Stimulated activated naive CD4-positive, alpha-beta T cell treated with Interleukin-2 at 50 U/mL for 16 hours (primary cell): ENCODE measurements at places on chromosomes 1 and 21.

- no peak for DNase-seq
Observed at GRCh38 chr21:16124378-16125138, 394.8 kb downstream of the USP25 start.

- no peak for DNase-seq
Observed at GRCh38 chr1:149995927-149996326, 14.6 kb downstream of the OTUD7B start.

- DNase-seq, result no peak
Observed at GRCh38 chr1:222136869-222137268, 395.0 kb upstream of the DUSP10 start.

DNA sequence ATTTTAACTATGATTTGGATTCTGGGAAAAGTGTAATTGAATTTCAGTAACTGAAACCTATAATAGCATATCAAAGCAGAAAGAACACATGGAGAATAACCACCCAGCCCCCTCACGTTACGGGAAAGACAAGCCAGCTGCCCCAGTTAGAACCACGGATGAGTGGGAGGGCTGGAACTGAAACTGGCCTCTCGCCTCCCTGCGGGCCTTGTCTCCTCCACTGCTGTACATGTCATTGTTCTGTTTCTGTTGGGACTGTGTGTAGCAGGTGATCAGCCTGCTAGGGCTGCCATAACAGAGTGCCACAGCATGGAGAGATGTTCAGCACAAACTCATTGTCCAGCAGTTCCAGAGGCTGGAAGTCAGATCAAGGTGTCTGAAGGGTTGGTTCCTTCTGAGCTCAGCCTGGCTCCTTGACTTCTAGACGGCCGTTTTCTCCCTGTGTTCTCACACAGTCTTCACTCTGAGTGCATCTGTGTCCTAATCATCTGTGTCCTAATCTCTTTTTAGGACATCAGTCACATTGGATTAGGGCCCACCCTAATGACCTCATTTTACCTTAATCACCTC, 52.4 kb downstream of the MAP3K21 start:
- no peak for DNase-seq

GRCh38 chr1:163168053-163168452, 34.7 kb downstream of the RGS5 start:
- no peak for DNase-seq

DNA sequence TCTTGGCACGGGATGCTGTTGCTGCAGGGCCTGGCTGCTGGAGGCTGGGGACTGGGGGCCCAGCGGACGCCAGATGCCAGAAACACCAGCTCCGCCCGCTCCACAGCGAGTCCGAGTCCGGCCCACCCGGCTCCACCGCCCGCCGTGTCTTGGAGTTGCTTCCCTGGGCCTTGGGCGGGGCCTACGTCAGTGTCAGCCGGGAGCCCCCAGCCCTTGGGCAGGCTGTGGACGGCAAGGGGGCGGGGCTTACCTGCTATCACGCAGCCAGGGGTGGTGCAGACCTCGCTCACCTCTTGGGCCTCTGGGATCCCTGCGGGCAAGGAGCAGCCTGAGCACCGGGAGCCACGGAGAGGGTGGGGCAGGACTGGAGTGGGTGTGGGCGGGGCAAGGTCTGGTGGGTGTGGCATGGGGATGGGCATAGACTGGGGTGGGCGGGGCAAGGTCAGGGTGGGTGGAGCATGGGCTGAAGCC, 21.8 kb downstream of the MMEL1 start:
- DNase-seq, result no peak

DNA sequence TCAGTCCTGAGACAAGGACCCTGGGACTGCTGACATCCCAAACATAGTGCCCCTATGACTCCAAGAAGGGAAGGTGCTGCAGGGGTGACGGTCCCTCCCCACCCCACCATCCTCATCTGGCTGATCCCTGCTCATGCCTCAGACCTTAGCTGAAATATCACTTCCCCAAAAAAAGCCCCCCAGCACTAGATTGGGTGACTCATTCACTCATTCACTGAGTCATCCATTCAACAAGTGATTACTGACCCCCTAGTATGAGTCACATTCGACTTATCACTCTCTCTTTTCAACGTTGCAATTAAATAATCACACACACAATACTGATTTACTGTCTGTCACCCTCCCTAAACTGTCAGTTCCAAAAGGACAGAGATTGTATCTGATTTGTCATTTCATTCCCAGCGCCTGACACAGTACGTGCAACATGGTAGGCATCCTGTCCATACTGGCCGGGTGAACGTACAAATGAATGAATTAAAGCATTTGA, 48.6 kb downstream of the HIVEP3 start:
- no peak for DNase-seq

- DNase-seq, result no peak
Observed at GRCh38 chr1:201648907-201649721, 110.2 kb downstream of the NAV1 start.

DNA sequence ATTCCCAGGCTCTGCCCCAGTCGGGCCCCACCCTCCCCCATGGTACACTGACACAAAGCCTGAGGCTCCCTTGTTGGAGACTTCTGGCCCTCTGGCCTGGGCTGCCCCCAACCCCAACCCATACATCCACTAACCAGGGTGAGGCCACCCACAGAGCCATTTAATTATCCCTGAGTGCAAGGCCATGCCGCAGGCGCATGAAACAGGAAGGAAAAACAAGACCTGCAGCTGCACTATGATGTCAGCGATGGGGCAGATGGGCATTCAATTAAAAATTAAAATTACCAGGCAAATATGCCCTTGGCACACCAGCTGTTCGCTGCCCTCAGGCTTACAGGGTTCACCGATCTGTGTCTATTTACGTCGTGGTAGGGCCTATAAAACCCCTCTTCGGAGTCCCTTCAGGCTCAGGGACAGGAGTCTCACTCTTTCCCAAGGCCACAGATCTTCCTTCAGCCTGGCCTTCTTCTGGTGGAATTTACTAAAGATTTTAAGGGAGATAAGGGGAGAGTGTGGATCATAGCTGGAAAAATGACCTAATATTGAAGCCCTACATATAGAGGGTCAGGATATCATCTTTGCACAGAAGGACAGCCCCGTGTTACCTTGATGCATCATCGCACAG, 29.6 kb upstream of the RGS16 start:
- DNase-seq, result no peak

DNA sequence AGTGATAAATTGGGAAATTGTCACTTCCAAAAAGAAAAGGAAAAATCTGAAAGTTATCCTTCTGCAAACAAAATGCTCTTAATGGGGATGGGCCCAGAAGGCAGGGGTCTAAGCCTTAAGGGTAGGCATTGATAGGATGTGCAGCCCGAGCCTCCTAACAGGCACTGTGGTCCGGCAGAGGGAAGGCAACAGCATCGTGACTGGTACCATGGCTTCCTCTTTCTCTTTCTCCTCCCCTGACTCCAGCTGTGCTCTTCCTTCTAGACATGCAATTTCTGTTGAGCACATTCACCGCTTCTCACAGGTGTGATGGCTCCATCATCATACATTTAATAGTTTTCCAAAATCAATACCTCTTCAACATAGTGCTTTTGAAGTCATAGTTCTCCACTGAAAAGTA, 91.5 kb downstream of the SELENOF start:
- DNase-seq, result no peak

DNA sequence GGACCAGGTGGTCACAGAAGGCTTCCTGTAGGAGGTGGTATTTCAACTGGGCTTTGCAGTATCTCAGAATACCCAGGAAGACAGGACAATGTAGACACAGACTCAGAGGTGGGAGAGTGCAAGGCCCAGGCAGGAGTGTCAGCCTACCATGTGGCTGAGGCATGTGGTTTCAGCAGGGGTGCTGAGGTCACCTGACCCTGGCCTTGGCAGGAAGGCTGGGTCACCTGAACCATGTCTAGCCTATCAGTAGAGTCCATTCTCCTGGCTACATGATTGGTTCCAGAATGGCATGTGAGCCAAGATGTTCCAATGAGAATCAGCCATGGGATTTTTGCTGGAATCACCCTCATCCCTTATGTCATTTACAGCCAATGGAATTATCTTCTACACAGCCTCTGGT, 169.4 kb downstream of the ACTL8 start:
- no peak for DNase-seq
